ENCODE measurements at places on chromosomes 12 and 14.

GRCh38 chr14:100007254-100007653 lies 58.0 kb upstream of the EVL start:
- DNase-seq = no peak

DNA sequence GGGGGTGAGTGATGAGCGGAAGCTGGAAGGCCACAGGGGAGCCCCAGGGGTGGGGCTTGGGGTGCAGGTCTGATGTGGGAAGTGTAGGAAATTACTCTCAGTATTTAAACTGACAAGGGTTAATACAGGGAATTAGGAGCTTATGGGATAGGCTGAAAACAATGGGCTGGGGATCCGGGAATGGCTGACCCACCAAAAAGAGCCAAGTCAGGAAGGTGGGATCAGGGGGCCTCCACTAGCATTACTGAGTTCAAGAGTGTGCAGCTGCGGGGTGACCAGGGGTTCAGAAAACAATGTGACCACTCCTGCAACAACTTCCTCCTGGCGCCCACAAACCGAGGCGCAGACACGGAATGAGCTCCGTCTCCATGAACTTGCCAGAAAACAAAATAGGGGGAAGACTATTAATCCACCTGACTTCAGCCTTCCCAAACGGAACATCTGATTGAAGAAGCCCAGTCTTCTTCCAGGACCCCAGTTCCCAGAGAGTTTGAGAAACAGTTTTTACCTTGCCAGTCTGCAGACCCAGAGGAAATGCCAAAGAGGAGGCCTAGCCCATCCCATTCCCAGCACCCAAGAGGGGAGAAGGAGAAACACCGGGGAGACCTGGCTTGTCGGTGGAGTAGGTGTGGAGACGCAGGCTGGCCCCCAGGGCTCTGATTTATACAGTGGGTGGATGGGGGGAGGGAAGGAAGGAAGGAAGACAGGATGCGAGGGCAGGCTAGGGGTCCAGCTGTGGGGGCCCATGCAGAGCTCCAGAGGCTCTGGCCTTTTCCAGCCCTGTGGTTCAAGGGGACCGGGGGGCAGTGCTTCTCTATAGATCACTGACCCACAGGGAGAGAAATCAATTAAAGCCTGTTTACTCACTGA lies 16.5 kb upstream of the YY1 start:
- DNase-seq = no peak

DNA sequence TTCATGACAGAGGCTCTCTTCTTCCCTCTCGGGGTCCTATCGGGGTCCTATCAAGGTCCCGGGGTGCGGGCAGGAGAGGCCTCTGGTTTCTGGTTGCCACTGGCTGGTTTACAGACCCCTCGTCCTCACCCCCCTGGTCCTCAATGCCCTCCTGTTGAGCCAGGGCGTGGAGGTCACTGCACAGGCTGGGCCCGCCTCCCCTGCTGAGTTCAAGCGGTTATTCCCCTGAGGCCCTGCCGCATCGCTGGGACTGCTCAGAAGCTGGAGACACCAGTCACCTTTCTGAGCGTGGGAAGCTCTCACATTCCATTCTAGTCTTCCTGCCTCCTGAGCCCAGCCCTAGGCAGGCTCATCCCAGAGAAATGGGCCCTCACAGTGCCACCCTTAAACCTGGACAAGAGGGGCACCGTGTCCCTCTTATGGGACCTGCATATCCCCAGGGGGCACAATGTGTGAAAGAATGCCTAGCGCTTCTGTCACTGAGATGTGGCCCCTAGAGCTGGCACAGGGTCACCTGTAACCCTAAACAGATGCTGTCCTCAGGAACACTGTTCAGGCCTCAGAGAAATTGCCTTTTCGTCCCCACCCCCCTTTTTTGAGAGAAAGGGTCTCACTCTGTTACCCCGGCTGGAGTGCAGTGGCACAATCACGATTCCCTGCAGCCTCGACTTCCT lies 177.7 kb upstream of the RGS6 start:
- DNase-seq = no peak

DNA sequence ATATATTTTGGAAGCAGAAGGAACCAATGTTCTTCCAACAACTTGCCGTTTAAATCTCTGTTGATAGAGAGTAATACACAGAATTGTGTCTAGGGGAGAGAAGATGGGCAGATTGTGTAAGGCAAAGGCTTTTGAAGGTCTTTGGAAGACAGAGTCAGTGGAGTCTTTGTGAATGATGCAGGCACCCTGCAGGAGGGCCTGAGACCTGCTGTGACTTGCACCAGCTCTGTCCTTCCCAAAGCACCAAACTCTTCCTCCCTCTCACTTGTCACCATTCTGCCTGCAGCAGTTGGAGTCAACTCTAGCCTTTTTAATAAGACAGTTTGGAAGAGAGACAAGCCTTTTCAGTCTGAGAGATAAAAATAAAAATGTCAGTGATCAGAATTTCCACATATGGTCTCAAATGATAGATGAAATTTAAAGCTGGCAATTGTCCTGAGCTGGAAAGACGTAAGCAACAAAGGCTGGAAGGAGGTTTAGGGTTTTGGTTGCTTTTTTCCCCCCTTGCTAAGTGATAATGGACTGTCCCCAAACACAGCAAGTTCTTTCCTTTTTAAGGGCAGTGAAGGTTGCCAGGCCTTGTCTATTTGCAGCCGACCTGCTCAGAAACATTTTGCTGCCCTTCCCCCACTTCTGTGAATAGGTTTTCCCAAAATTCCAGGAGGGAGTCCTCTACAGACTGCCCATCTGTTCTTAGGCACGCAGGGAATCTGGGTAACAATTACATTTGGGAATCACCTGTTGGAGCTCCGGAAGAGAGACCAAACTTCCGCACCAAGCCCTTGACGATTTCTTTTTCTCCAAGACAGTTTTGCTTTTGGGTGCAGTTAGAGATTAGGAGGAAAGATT lies 103.0 kb upstream of the NTF3 start:
- DNase-seq = no peak

- DNase-seq = no peak
Measured at GRCh38 chr12:53496752-53497032, 2.6 kb downstream of the MAP3K12 start.

DNA sequence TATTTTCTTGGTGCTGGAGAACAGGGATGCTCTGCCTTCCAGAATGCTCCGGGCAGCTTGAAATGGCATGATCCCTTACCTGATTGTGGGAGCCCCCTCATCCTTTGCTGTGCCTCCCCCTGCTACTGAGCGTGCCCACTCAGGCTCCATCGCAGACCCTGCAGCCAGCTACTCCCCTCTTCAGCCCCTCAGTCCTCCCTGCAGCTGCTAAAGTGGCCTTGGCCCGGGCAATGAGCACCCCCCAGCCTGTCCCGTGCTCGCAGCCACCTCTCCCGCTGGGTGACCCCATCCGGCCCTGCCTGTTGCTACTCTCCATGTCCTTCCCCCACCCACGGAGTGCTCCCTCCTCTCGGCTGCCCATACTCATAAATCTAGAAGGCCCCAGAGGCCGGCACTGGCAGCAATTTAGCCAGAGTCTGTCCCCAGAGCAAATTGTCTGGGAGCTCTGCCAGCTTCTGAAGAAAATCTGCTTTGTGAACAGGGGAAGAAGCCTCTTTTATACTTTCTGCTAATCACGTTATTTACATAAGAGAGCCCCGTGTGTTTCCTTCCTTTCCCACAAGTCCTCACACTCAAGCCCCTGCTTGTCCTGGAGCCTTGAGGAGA lies 143.7 kb upstream of the FRMD6 start:
- DNase-seq = no peak

GRCh38 chr12:53078425-53079225 lies 565 bp downstream of the SPRYD3 start:
- DNase-seq = peak; percentile 85

DNA sequence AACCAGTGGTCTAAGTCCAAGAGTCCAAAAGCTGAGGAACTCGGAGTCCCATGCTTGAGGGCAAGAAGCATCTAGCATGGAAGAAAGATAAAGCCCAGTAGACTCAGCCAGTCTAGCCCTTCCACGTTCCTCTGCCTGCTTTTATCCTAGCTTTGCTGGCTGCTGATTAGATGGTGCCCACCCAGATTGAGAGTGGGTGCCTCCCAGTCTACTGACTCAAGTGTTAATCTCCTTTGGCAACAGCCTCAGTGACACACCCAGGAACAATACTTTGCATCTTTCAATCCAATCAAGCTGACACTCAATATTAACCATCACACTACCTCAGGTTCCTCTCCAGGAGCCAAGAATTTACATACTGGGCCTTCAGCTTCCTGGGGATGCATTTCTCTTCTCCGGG lies 476.1 kb downstream of the FUT8 start:
- no peak for DNase-seq

DNA sequence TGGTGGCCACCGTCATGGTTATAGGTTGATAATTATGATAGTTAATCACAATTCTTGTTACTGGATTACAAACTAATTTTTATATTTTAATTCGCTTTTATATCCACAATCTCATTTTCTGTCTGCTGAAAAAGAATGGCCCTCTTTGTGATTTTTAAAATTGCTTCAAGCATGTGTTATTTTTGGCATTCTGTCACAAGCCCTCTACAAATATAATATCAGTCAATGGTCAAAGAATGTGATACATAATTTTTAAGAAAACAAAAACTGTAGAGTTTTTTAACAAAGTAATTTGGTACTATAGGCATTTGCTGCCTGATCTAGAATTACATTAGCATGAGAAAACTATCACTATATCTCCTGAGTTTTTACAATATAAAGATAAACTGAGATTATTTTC lies 352.0 kb upstream of the TMTC1 start:
- no peak for DNase-seq

DNA sequence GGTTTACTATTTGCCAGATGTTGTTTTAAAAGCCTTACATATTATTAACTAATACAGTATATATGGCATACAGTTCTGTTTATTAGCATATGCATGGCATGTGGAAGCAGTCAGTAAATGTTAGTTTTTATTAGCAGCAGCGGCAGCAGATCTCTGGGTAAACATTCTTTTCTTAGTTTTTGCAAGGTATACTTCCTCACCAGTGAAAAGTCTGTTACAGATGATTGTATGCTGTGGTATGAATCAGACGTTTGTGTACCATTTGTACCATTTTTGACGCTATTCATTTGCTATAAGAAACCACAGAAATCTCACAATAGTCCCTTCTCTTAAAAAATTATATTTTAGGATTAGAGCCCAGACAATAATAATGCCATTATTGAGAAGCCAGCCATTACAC lies 17.8 kb downstream of the STK38L start:
- DNase-seq = no peak

DNA sequence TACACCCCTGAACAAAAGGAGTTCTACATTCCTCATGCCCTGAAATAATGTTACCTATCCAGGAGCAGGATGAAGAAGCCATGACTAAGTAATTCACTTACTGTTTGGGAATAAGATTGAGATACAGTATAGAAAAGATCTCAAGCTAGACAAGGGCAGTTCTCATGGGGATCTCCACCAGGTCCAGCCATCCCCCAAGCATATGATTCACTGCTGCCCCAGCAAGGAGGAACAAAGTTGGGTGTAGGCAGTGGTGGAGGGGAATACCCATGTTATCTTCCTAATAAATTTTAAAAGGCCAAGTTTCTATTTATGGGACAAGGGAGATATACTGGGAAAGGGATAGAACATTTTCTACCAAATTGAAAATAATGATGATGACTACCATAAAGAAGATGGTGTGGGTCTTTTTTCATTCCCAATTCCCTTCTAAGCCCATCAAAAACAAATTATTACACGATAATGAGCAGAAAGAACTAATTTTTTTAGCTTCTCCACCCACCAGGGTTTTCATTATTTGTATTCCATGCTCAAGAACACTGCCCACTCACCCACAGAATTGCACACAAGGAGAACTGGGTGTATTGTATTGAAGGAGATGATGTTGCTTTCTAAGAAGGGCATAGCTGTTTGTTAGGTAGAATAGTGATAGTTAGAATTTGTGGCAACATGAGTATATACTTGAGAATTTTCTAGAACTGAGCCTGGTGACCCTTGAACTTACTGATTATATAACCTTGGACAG lies 204.6 kb downstream of the BTG1 start:
- no peak for DNase-seq

GRCh38 chr14:34380471-34380845 lies 81.6 kb downstream of the SPTSSA start:
- no peak for DNase-seq

GRCh38 chr14:103597623-103598377 lies 31.2 kb upstream of the KLC1 start:
- peak; percentile 92 for DNase-seq

DNA sequence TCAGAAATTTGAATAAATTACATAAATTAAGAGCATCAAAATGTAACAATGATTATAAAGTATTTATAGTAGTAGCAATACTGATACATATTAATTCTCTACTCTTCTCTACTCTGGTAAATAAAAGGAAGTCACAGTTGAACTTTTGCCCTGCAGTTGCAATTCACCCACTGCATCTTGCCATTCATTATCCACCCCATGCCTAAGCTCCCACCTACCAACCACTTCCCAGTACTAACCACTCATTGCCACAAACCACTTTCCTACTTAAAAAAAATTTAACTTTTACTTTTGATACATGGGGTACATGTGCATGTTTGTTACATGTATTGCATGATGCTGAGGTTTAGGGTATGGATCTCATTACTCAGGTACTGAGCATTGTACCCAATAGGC lies 174.0 kb downstream of the RASSF9 start:
- DNase-seq = no peak

- no peak for DNase-seq
Measured at GRCh38 chr14:24277606-24278321, 6.4 kb upstream of the RABGGTA start.

GRCh38 chr12:97680751-97681150 lies 218.1 kb downstream of the RMST start:
- peak; percentile 46 for DNase-seq

All from DMS53 (cell line).